ENCODE measurements at places on chromosomes 12 and 14.

DNA sequence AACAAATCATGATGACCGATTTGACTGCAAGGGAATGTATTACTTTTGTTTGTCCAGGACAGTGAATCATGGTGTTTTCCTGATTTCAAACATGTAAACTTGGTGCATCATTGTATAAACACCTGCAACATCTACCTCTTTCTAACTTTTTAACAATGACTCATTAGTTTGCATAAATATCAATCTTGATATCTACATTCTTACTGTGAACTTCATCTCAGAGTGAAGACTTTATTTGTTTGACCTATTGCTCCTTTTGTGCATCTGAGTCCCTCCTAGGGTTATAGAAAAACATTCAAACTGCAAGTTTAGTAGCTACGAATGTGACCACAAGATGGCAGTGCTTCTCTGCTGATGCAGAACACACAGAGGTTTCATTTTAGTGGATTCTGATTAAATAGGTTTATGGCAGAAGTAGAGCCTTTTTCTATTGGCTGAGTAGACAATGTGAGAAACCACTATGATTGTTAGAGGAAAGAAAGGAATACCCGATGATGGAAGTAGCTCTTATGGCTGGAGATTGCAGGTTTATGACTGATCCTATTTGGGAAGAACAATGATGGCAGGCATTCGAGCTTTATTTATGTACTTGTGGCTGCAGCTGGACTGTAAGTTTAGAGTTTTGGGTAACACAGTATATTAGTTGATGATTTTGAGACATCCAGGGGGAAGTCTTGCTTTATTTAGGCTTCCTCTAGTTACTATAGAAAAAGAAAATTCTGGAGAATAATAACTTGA lies 244.2 kb upstream of the OR4E1 start:
- no peak for DNase-seq

- DNase-seq, result no peak
Measured at GRCh38 chr14:63745858-63746425, 18.1 kb upstream of the SGPP1 start.

- DNase-seq, result no peak
Measured at GRCh38 chr14:73198253-73198652, 39.1 kb upstream of the PAPLN start.

GRCh38 chr14:77055306-77055705 lies 26.8 kb upstream of the IRF2BPL start:
- DNase-seq, result no peak

DNA sequence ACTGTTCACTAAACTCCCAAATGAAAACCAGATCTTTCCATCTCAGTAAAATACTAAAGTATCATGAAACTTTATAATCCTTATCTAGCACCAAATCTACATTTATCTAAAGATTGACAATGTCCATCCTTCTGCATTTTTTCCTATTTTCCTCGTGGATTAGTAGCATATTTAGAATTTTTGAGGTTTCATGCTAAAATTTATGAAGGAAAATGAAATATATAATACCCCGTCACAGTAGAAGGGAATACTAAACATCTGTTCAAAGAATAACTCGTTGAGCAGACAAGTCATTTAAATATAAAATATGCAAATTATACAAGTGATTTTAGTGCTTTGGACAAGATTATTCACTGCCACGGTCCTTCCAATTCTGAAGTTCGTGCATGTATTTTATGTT lies 122.7 kb upstream of the SLCO1C1 start:
- DNase-seq, result no peak

- no peak for DNase-seq
Measured at GRCh38 chr12:65747338-65747737, 76.9 kb upstream of the HMGA2 start.

DNA sequence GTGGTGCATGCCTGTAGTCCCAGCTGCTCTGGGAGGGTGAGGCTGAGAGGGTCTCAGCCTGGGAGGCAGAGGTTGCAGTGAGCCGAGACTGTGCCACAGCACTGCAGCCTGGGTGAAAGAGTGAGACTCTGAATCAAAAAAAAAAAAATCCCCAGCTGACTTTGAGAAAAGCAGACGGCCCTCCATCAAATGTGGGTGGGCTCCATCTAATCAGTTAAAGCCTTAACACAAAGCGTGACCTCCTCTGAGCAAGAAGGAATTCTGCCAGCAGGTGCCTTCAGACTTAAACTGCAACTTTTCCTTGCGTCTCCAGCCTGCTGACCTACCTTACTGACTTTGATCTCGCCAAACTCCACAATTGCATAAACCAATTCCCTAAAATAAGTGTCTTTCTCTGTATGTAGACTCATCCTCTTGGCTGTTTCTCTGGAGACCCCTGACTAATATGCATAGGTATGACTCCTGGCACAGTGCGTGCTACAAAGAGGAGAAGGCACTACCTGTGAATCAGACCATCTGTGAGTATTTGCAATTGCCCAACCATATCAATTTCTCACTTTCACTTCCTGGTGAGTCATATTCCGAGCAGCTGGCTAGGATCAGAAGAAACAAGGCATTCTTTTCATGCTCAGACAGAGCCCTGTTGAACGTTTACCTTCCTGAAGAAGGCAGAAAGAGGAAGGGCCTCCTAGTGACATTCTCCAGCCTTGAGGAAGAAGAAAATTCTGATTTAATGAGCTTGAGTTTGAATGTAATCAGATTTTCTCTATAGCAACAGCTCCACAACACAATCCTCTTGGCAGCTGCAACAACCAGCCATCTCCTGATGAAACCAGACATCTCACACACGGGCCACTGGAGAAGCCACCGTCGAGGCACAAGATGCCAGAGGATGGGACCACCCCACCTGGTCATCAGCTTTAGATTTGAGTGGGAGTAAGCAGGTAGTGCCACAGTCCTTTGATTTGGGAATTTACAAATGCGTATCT lies 54.3 kb downstream of the CLMN start:
- DNase-seq, result peak; percentile 65

DNA sequence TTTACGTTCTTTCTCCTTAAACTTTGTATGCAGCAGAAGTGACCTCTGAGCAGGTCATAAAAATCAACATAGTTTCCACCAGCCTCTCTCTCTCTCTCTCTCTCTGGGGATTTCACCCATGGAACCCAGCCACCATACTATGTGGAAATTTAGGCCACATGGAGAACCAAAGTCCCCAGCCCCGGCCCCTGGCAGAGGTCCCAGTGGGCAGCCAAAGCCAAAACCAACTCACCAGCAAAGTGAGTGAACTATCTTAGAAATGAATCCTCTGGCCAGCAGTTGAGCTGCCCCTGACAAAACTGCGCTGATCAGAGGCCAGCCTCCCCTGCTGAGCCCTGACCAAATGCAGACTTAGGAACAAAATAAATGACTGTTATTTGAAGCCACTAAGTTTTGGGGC lies 9.2 kb downstream of the DUSP6 start:
- DNase-seq, result no peak

DNA sequence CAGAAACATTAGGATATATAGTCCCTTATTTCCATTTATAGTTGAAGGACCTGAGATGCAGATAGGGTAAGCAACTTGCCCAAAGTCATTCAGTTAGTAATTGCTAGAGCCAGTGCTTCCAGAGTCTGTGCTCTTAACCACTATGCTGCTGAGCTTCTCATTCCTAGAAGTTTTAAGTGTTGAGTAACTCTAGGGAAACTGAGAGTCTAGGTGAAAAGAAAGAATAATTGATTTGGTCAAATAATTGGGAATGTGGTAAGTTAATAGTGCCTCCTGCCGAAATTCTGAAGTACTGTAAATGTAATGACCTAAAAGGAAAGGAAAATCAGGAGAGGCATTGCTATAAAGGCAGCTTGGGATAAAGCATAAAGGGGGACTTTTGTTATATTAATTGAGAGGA lies 14.1 kb downstream of the PYROXD1 start:
- no peak for DNase-seq

GRCh38 chr14:76584271-76584702 lies 177.0 kb upstream of the VASH1 start:
- DNase-seq, result no peak

DNA sequence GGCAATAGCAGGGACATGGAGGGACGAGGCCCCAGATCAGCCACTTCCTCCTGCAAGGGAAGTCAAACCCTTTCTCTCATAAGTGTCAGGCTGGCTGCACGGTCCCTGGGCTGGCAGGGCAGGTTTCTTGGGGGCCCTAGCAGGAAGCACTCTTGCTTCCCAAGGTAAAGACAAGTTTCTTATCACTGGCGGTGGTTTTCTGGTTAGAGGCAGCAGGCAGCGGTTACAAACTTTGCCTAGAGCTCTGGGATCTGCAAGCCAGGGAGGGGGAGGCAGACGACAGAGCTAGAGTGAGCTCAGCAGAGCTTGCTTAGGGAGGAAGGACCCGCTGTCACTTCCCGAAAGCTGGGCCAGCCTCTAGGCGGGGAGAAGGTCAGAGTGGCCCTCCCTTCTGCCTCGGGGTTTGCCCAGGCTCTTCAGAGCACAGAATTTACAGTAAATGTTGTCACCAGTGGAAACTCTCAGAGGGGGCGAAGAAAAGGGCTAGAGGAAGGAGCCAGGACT lies 20.4 kb downstream of the BATF start:
- peak; percentile 79 for DNase-seq

GRCh38 chr14:71267007-71267513 lies 359.8 kb downstream of the PCNX1 start:
- DNase-seq, result peak; percentile 44

- DNase-seq, result no peak
Measured at GRCh38 chr12:116317986-116318575, 40.6 kb upstream of the MED13L start.

Measured in activated naive CD4-positive, alpha-beta T cell treated with anti-CD3 and anti-CD28 coated beads, Interleukin-2, amount 50 U/mL, for 72 hours (primary cell).